ENCODE measurements at places on chromosomes 7 and 10.
A peak's percentile ranks its signal among the peaks of the same experiment; 100 is the strongest.

DNA sequence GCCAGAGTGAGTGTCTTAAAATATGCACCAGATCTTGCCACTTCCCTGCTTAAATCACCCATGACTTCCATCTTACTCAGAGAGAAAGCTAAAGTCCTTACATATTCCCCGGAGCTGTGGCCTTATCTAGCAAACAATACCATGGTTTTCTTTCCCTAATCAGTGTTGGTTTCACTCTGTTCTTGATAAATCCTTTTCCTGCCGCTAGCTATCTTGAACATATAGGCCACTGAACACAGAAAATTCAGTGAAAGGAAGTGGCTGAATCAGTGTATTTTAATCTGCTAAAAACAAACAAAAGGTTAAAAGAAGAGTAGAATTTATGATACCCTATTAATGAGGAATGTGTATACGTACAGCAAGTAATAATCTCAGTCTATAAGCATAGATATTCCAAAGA, 42.0 kb upstream of the JAZF1 start:
- no peak for DNase-seq

- DNase-seq: no peak
Observed at GRCh38 chr7:24026351-24026750, 257.6 kb upstream of the NPY start.

GRCh38 chr7:87451187-87451586, 24.3 kb downstream of the ABCB4 start:
- DNase-seq: no peak

- DNase-seq: no peak
Observed at GRCh38 chr7:126778101-126778500, 474.6 kb downstream of the GRM8 start.

DNA sequence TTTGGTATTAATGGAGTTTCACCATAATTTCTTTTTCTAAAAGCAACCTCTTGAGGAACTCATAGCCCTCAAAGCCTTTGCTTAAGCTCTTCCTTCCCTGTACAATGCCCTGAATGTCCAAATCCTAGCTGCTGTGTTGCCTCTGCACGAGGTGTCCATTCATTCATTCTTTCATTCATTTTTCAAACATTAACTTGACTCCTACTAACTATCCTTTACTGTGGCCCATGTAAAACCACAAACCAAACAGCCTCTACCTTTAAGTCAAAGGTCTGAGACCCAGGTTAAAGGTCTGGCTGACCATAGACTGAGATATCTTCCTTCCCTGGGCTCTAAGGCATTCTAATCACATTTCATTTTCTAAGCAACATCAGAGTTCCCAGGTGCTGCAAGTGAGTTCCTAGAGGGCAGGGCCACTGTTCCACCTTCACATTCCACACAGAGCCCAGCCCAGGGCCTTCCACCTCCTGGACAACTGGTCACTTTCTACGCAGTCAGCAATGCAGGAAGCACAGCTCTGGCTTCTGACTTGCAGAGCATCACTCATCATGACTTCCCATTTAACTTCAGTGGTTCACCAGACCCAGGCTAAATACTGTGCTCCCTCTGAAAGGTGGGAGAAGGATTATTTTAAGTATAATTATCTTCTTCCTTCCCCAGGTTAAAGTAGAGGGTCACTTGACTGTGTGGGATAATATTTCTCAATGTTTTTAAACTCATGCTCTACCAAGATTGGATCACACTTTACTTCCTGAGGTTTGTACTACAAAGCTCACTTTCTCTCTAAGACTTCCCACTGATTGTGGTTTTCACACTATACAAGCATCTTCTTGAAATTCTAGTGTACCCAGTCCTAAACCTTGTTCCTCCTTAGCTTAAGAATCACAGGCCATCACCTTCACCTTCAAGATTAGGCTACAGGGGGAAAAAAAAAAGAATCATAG, 19.1 kb downstream of the ATXN7L1 start:
- DNase-seq: no peak

- no peak for DNase-seq
Observed at GRCh38 chr7:139966949-139967348, 95.8 kb downstream of the PARP12 start.

DNA sequence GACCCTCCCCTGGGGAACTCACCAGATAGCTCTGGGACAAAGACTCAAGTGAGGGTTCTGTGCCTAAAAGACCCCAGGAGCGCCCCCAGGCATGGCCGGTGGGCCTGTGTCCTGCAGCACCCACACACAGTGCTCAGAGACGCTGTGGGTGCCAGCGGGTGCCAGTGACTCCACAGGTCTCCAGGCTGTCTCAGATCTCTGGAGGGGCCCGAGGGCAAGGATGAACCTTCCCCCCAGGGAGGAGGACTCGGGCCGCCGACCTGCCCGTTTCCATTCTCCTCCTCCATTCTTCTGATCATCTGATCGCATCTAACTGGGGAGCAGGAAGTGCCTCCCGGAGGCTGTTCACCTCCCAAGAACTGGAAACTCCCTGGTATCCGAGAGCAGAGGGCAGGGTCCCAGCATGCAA, 980 bp downstream of the ADAM8 start:
- no peak for DNase-seq

GRCh38 chr7:120731271-120731670, 126.7 kb downstream of the TSPAN12 start:
- DNase-seq: no peak

DNA sequence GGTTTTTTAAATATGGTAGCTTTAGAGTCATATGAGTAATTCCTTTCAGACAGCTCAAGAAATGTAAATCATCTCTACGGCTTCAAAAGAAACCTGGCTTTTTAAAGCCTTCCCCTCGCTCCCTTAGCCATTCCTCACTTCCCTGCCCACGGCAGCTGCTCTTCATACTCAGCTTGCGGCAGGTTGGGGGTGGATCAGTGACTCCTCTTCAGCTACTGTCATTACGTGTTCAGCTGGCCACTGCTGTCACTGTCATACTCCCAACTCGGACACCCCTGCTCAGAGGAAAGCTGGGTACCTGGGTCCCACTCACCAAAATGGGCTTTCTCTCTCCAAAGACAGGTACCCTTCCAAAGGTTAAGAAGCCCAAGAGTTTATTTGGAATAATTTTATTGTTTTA, 6.6 kb downstream of the YWHAG start:
- DNase-seq: peak; percentile 41

- peak; percentile 50 for DNase-seq
Observed at GRCh38 chr7:69814421-69814962, 216.2 kb downstream of the AUTS2 start.

DNA sequence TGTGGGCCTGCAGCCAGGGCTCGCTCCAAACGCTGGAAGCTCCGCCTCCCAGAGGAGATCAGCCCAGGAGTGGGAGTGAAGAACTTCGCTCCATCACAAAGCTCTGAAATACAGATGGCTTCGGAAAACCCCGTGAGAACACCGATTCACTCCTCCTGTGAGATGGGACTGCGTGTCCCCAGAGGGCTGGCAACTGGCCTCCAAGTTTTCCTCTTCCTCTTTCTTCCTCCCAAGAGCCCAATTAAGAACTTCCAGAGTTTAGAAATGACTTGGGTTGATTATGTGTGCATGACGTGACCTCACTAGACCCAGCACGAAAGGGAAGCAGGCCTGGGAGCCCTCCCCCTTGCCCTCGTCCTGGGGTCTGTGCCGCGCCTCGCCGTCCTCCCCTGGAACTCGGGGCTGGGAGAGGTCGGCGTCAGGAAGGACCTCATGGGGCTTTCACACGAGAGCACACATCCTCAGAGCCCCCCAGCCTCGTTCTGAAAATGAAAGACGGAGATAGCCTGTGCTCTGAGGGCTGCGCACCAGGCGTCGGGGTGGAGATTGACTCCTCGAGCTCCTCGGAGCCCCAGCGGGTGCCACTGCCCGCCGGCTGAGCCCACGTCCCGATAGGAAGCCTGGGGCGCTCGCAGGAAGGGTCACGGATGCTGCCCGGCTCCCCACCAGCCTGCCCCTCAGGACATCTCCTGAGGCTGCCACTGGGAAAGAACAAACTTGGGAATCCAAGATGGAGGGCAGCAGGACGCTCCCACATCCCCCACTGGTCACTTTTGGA, 37.8 kb downstream of the PTPRN2 start:
- no peak for DNase-seq

DNA sequence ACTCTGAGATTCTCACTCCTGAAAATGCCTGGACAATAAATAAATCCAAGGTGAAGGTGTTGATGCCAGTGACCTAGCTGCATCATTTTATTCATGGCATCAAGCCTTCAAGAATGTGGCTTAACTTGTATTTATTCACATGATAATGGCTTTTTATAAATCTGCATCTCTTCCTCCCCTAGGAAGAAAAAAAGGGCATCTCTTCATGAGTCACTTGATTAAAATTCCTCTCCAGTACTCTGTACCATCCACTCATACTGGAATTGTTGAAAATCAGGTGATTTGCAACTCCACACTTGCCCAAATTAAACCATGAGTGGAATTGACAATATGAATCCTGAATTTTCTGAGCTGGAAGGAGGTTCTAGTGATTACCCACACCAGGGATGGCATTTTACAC, 30.2 kb downstream of the PTPRE start:
- peak; percentile 44 for DNase-seq

GRCh38 chr10:29386342-29386999, 97.6 kb downstream of the LYZL1 start:
- DNase-seq: peak; percentile 40

DNA sequence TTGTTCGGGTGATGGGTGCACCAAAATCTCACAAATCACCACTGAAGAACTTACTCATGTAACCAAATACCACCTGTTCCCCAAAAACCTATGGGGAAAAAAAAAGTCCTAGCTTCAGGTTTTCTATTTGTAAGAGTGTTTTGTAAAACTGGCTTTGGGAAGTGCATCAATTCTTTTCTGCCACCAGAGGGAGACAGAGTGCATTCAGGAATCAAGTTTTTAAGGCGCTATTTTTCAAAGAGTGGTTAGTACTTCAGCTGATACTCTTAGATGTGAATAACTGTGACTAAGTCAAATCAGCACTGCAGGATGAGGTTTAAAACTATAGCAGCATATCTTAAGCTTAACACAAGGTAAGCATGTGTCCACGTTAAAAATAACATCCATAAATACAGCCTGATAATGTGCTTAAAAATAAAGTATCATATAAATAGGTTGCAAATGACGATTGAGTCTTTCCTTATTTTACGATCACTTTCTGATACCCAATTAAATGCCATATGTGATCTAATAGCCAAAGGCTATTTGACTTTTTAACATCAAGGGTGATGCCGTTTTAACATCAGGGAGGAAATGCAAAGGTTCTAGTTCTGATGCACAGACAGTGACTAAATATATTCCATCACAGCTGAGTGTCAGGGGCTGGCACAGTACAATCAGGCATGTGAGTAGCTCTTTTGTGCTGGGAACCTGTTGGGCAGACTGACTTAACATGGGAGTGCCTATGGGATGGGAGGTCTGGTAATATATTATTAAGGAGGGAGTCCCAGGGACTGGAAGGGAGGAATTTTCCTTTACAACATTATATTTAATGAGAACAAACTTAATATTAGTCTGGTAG, 10.6 kb upstream of the LYZL2 start:
- DNase-seq: peak; percentile 64

GRCh38 chr10:24334279-24334939, 125.5 kb downstream of the KIAA1217 start:
- no peak for DNase-seq

- no peak for DNase-seq
Observed at GRCh38 chr7:119065966-119066365, 841.5 kb downstream of the ANKRD7 start.

GRCh38 chr10:80602881-80603280, 65.2 kb downstream of the SH2D4B start:
- no peak for DNase-seq

- no peak for DNase-seq
Observed at GRCh38 chr10:38094927-38095574, 914 bp downstream of the ZNF37A start.

GRCh38 chr10:112287844-112288243, 4.6 kb downstream of the TECTB start:
- DNase-seq: no peak

GRCh38 chr7:107196834-107197610, 28.2 kb downstream of the HBP1 start:
- no peak for DNase-seq

DNA sequence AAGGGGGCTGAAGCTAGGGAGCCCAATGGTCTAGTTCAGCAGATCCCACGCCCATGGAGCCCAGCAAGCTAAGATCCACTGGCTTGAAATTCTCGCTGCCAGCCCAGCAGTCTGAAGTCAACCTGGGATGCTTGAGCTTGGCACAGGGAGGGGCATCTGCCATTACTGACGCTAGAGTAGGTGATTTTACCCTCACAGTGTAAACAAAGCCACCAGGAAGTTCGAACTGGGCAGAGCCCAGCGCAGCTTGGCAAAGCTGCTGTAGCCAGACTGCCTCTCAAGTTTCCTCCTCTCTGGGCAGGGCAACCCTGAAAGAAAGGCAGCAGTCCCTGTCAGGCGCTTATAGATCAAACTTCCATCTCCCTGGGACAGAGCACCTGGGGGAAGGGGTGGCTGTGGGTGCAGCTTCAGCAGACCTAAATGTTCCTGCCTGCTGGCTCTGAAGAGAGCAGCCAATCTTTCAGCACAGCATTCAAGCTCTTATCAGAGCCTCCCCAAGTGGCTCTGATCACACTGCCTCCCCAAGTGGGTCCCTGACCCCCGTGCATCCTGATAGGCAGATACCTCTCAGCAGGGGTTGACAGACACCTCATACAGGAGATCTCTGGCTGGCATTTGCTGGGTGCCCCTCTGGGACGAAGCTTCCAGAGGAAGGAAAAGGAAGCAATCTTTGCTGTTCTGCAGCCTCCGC, 167.8 kb downstream of the CCDC71L start:
- DNase-seq: no peak

- DNase-seq: no peak
Observed at GRCh38 chr7:41758321-41758720, 55.4 kb upstream of the INHBA start.

DNA sequence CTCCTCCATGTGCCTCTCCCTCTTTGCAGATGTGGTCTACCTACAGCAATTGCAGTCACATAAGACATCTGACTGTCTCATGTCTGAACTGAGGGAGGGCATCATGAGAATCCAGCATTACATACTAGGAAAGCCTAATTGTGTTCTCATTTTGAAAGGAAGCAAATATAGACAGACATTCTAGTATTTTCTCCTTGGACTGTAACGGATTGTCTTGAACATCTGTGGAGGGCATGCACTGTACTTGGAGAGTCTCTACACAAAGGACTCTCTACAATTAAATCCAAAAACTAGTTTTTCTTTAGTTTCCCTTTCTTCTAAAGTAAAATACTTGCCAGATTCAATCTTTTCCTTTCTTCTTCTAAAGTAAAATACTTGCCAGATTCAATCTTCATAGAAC, 34.7 kb upstream of the TRIL start:
- DNase-seq: no peak

- DNase-seq: no peak
Observed at GRCh38 chr10:44619975-44620374, 235.1 kb upstream of the CXCL12 start.
